NCI-H460 (cell line): ENCODE measurements at places on chromosomes 1 and 21. TPM values are rescaled to one million over a fixed set of nuclear protein-coding genes. Genes with fewer than 3 reads are reported as not detected.

DNA sequence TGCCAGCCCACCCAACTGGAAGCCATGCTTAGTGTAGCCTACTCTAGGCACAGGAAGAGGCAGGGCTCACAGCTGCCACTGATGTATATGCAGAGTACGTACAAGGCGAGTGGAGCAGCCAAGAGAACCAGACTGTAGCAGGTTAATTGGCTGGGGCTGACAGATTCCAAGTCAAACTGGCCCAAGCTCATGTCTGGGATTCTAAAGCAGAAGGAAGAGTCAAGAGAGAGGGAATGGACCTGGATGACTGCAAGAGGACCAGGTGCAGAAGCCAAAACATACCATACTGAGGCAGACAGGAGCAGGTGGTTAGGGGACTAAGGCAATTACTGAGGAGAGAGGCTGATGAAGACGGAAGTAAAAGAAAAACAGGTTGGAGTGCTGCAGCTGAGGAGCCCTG lies 51.3 kb upstream of the LRRN2 start:
- DNase-seq = no peak

GRCh38 chr1:2166254-2166653 lies 28.3 kb downstream of the FAAP20 start:
- DNase-seq = no peak

Gene PODN
- not detected in 2 replicates for total RNA-seq

Gene PLEKHN1
- 0.43 and 0.84 TPM in 2 replicates for total RNA-seq

Gene SHISAL2A
- total RNA-seq = not detected in 2 replicates

DNA sequence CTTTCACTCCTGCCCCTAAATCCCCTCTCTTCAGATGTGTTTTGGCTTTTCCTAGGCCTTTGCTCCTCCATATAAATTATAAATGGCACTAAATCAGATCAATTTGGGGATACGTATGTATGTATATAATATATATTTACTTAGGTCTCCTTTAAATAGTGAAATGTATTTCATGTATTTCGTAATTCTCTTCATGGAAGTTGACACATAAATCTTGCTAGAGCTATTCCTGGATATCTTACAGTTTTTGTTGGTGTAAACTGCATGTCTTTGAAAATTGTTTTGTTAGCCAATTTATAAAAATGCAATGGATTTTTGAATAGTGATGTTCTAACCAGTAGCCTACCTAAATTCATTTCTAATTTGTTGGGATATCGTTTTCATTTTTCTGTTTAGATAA lies 9.0 kb downstream of the RPF1 start:
- no peak for DNase-seq

DNA sequence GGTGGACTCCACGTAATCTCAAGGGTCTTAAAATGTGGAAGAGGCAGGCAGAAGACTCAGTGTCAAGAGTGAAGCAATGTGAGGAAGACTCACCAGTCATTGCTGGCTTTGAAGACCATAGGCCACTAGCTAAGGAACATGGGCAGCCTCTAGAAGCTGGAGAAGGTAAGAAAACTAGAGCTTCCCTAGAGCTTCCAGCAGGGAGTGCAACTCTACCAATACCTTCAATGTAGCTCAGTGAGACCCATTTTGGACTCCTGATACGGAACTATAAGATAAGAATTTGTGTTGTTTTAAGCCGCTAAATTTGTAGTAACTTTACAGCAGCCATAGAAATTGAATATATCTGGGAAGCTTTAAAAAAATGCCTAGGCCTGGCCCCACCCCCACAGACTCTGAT lies 18.9 kb downstream of the METTL13 start:
- DNase-seq = no peak

Gene AGT
- total RNA-seq = not detected in 2 replicates

Gene AIRE
- not detected in 2 replicates for total RNA-seq

- no peak for DNase-seq
Measured at GRCh38 chr1:155184835-155185782, 11.5 kb downstream of the TRIM46 start.

DNA sequence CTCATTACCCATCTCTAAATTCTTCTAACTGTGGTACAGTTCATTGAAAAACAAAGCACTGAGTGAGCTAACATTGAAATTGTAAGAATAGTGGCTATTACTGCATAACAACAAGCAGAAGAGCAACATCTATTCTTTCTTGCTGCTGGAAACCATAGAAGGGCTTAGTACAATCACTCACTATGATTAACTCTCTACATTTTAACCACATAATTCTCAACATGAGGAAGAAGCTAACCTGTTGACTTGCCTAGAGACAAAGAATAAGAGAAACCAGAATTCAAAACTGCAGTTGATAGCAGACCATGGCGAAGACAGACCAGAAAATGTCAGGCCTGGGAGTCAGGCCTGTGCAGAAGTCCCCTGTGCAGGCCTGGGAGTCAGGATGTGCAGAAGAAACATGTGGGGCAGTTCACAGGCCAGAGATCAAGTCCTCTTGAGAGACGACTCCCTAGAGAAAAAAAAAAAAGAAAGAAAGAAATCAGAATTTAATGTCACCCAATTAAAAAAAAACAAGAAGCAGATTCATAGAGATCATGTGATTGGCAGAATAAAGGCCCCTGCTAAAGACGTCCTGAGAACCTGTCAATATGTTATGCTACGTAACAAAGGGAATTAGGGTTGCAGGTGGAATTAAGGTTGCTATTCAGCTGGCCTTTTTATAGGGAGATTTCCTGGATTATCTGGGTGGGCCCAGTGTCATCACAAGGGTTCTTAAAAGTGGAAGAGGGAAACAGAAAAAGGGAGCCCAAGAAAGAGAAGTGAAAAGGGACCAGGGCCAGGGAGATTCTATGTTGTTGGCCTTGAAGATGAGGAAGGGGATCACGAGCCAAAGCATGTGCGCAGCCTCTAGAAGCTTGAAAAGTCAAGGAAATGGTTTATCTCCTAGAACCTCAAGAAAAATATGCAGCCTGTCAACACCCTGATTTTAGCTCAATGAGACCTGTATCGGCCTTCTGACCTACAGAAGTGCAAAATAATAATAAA lies 94.9 kb downstream of the MRPL39 start:
- DNase-seq = no peak

GRCh38 chr1:197222025-197222685 lies 45.9 kb upstream of the CRB1 start:
- DNase-seq = no peak

Gene IFI16
- 46.6 and 65.7 TPM in 2 replicates for total RNA-seq

Gene EPB41
- total RNA-seq = 18.9 and 20.5 TPM in 2 replicates

DNA sequence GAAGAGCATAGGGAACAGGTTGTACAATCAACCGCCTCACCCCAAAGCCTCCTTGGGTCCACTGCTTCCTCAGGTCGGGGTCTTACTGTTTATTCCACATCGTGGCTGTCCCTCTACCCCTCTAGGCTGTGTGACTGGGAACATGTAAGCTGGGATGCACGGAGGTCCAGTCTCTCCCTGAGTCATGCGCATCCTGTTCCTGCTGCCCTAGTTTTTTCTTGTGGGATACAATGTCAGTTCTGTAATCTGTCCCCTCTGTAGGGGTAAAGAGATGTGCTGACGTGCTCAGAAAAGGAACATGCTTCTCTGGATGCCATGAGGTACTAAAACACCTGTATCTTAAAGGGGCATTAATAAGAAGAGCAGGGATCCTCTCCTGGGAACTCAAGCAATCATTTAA lies 66.2 kb downstream of the SLC45A1 start:
- no peak for DNase-seq

DNA sequence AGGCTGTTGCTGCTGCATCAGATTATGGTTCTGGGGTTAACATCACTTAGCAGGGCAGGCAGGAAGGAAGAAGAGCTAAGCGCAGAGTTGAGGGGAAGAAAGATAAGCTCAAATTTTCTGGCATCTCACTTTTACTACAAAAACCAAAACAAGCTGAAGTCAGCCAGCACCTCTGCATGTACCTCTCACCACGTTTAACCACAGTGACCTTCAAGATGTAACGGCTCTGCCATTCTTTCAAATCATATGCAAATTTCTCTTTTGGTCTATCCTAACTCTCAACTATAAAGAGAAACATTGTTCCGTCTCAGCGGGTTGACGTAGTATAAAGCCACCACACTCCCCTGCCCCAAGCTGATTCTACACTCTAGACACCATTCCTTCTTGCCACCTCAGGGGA lies 154.4 kb downstream of the OMA1 start:
- no peak for DNase-seq

DNA sequence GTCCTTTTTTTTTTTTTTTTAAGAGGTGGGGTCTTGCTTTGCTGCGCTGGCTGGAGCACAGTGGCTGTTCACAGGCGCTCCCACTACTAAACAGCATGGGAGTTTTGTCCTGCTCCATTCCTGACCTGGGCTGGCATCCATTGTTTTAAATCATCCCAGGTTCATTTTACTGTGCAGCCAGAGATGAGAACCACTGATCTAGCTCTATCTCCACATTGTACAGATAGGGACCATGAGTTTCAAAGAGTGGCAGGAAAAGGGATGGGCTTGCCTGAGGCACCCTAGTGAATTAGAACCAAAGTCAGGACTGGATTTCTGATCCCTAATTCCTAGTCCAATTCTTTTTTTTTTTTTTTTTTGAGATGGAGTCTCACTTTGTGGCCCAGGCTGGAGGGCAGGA lies 7.2 kb upstream of the TMEM222 start:
- DNase-seq = no peak

Gene C4BPB
- not detected in 2 replicates for total RNA-seq
